ENCODE measurements at places on chromosomes 5 and 9.

- DNase-seq, result no peak
These were observed 216.8 kb downstream of the FOXD4L6 start for GRCh38 chr9:40911647-40912046.

- no peak for DNase-seq
These were observed 48.0 kb downstream of the MED27 start for GRCh38 chr9:132031467-132032237.

DNA sequence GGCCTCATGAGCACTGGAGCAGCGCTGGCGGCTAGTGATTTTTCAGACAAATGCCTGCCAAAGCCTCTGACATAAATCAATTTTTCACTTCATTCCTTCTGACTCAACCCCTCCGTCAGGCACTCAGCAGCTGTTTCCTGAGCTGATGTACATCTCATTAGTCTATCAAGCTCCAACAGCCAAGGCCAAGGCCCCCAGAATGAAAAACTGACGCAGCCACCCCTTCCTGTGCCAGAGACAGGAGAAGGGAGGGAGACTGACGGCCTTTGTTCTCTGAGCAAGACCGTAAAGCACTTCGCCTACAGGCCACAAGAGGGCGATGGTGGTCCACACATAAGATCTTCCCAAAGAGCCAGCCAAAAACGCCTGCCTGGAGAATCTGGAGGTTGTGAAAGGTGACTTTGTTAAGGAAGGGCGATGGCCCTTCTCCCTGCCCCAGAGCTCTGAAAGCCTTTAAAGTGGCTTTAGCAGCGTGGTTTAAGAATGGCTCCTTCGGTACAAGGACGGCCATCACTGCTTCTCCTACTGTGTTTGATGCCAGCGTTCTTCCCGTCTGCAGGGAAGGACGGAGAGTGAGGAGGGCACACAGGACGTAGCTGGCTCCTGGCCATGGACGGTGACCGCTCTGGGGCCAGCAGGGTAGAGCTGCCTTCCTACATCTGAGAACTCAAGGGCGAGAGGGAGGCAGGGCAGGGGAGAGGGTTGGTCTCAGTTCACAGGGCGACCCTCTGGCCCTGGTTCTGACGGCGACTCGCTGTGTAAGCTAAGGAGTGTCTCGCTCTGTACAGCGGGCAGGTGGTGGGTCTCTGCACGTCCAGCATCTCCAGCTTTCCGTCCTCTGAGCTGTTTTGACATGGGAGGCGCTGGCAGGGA is 37.0 kb downstream of the ALG2 start:
- peak; percentile 85 for DNase-seq

- no peak for DNase-seq
These were observed 59.2 kb downstream of the AP3B1 start for GRCh38 chr5:78235289-78235688.

DNA sequence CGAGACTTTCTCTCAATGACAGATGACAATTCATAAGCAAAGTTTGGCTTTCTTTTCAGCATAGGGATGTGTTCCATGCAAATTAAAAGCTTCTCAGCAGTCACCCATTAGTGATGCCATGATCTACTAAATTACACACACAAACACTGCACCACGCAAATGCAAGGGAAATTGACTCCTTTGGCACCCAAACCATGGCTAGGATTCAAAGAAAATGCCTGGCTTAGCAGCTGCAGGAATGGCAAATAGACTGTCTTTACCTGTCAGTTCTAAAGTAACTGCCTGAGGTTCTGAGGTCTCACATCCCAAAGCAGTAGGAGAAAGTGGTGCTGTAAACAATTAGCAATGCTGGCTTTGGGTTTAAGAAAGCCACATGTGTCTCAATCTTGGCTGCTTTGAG is 108.6 kb upstream of the ATP10B start:
- DNase-seq, result no peak

DNA sequence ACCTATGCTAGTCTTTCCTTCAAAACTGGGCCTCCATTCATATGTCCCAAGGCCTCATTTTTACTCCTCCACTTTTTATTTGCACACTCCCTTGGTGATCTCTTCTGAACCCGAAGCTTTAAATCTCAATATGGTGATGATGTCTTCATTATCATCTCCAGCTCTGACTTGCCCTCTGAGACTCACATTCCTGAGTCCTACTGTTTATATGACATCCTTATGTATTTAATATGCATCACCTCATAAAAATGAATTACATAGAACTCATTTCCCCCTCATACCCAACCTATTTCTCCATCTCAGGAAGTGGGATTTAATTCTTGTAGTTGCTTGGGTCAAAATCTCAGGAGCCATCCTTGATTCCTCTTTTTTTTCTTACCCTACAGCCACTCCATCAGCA is 473.0 kb downstream of the EBF1 start:
- DNase-seq, result no peak

DNA sequence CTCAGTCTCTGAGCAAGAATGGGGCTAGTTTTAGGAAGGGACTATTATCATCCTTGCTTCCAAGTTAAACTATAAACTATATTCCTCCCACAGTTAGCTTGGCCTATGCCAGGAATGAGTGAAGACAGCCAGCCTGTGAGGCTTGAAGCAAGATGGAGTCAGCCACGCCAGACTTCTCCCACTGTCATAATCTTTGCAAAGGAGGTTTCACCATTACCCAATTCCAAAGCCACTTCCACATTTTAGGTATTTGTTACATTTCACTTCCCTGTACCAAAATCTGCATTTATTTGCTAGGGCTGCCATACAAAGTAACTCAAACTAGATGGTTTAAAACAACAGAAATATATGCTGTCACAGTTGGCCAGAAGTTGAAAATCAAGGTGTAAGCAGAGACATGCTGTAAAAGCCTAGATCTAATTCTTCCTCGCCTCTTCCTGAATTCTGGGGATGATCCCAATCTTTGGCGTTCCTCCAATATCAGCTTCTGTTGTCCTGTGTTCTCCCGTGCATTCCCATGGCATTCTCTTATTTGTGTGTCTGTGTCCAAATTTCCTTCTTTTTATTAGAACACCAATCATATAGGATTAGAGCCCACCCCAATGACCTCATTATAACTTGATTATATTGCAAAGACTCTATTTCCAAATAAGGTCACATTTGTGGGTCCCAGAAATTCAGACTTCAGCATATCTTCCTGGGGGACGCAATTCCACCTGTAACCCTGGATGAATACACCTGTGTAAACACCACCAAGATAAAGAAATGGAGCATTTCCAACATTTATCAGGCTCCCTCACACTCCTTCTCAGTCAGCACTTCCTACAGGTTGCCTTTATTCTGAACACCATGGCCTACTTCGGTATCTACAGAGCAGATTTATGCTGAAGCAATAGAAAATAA is 126.8 kb downstream of the GCNT1 start:
- DNase-seq, result no peak

DNA sequence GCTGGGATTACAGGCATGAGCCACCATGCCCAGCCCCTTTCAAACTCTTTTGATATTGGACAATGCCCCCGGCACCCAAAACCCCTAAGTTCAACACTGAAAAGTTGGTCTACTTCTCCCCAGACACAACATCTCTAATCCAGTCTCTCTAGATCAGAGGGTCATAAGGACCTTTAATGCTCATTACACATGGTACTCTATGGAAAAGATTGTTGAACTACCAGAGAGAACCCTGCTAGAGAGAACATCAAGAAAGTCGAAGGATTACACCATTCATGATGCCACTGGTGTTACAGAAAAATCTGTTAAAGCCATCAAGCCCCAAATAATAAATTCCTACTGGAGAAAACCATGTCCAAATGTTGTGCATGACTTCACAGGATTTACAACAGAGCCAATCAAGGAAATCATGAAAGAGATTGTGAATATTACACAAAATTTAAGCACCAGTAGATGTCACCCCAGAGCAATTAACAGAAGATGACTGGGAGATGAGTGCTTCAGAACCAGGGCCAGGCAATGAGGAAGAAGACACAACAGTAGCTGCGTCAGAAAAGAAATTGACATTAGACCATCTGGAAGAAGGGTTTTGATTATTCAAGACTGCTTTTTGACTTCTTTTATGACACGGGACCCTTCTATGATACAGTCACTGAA is 28.3 kb upstream of the NIPAL4 start:
- no peak for DNase-seq

DNA sequence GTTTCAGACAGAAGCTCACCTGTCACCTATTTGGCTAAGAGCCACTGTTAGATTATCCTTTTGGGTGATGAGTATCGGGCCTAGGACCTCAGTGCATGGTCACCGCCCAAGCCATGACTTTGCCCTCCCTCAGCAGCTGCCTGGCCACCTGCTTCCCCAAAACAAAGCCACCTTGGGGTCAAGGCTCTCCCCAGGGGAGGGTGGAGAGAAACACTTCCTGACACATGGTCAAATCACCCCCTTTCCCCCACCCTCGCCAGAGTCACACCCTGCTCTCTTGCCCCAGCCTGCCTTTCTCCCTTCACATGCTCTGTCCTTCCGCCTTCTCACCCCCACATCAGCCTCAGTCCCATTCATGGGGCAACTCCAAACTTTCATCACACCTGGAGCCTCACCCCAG is 1.7 kb upstream of the HBEGF start:
- DNase-seq, result no peak

- no peak for DNase-seq
These were observed 132.8 kb downstream of the RASEF start for GRCh38 chr9:82930116-82930515.

DNA sequence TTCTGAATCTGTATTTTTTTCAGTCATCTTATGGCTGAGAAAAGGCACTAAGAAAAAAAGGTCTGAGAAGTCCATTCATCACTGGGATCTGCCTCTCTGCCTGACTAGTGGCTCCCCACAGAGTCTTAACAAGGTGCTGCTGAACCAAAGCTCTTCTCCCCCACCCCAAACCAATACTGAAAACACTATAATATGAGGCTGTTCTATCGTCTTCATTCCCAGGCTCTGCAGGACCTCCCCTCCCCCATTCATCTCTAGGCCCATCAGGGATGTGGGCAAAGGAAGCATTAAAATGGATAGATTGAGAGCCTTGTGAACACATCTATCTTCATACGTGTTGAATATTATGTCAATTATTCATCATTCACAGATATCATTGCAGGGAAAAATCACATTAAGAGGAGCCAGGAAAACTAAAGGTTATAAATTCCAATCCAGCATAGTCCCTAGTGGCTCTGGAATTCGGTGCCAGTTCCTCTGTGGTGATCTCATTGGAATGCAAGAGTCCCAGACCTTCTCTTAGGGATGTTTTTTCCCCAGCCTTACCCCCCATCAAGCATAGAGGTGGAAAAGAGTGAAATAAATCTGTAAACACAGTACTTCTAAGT is 44.3 kb upstream of the GPR151 start:
- DNase-seq, result no peak

DNA sequence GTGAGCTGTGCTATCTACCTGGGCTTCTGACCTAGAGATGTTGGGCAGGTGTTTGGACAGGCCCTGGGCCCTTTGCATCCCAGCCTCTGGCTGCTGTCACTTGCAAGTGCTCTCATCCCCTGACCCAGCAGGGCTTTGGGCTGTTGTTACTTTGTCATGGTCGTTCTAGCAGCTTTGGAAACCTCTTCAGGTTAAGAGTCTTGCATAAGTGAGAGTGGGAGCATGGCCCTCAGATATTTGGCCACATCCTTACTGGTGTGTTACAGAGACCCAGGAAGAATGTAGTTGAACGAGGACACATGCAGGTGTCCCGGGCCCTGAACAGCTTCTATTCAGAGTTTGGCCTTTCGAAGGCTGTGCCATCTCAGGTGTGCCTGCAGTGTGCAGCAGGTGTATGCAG is 4.5 kb downstream of the TENT4A start:
- DNase-seq, result no peak

- no peak for DNase-seq
These were observed 173.0 kb upstream of the ADRA1B start for GRCh38 chr5:159743234-159743633.

DNA sequence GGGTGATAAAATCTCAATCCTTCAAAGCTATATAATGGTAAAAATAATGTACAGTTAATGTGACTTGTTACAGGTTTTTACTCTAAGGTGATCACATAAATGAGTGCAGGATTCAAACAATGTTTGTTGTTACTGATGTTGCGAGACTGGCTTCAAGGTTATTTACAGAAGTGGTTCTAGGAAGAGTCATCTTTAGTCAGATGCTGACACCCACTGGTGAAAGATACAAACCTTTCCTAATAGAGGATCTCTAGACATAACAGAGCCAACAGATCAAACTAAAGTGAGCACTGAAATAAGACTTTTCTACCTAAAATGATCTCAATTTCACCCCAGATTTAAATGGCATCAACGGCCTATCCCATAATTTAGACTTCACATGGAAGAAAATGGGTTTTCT is 20.2 kb downstream of the ARSB start:
- no peak for DNase-seq

GRCh38 chr5:131067636-131068035 is 97.4 kb downstream of the HINT1 start:
- no peak for DNase-seq

DNA sequence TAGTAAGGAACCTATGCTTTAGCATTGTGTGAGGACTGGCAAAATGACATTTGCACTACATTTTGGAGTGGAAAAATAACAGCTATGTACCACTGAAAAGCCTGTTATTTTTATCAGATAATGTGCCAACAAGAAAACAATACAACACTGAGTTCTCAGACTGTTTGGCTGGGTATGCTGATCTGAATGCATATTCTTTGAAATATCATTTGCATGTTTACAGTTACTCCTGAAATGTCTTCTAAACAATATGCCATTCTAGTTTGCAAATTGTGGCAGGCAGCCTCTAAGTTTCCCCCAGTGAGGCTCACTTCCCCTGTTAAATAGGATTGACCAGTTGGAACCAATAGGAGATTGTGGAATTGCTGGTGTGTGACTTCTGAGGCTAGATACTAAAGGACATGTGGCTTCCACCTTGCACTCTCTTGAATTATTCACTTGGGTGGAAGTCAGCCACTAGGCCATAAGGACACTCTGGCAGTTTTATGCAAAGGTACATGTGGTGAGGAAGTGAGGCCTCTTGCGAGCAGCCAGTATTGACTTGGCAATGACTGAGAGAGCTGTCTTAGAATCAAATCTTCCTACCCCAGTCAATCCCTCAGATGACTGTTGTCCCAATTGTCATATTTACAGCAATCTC is 250.4 kb upstream of the PCSK5 start:
- DNase-seq, result no peak

DNA sequence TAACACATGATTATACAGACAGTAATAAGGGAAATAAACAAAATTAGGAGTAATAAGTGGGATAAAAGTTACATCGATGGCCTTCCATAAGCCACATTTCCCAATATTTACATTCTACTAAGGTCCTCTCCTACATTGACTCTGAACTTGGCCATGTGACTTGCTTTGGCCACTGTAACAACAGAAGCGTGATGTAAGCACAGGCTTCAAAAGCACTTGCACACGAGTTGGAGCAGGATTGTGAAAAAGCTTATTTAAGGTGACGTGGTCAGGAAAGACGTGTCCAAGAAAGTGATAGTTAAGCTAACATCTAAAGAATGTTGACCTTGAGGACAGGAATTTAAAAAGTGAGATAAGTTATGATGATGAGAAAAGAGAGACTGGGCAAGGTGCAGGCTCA is 9.8 kb upstream of the CEMIP2 start:
- no peak for DNase-seq

Measured in activated CD4-positive, alpha-beta T cell treated with anti-CD3 and anti-CD28 coated beads, Interleukin-2, amount 50 U/mL, for 48 hours (primary cell).